Endodermal cell (in vitro differentiated cells): ENCODE measurements at places on chromosomes 1 and 21. TPM values are rescaled to one million over a fixed set of nuclear protein-coding genes. Genes with fewer than 3 reads are reported as not detected.

- no peak for DNase-seq
These were observed 598.5 kb upstream of the USP24 start for GRCh38 chr1:55813618-55814017.

- DNase-seq: no peak
These were observed 86.8 kb upstream of the CD55 start for GRCh38 chr1:207234690-207235089.

- no peak for DNase-seq
These were observed 13.0 kb upstream of the ARHGAP29 start for GRCh38 chr1:94250341-94250740.

DNA sequence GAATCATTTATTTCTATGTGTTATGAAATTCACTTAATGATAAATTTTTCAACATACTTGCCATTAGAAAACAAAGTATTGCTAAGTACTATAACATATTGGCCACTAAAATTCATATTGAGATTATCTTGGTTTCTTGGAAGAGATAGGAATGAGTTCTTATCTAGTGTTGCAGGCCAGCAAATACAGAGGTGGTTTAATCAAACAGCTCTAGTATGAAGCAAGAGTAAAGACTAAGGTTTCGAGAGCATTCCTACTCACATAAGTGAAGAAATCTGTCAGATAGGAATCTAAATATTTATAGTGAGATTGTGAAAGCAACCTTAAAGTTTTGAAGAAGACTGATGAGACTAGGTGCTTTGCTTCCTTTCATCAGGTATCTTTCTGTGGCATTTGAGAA, 37.9 kb upstream of the FOXE3 start:
- DNase-seq: no peak

FCER1G gene
- 0.69 to 0.72 TPM (median 0.70 TPM) in 3 replicates for total RNA-seq

HAX1 gene
- 59.2 and 59.4 TPM in 2 replicates for total RNA-seq

PLEKHG5 gene
- 26.5 to 40.3 TPM (median 38.8 TPM) in 3 replicates for total RNA-seq

AIRE gene
- 2.6 and 2.7 TPM in 2 replicates for total RNA-seq

MOB3C gene
- 1.7 and 2.0 TPM in 2 replicates for total RNA-seq
